ENCODE measurements at places on chromosomes 6 and 20. TPM values are rescaled to one million over a fixed set of nuclear protein-coding genes. Genes with fewer than 3 reads are reported as not detected.

The SPINT3 gene
- total RNA-seq = not detected

The BPIFB1 gene
- not detected for total RNA-seq

DNA sequence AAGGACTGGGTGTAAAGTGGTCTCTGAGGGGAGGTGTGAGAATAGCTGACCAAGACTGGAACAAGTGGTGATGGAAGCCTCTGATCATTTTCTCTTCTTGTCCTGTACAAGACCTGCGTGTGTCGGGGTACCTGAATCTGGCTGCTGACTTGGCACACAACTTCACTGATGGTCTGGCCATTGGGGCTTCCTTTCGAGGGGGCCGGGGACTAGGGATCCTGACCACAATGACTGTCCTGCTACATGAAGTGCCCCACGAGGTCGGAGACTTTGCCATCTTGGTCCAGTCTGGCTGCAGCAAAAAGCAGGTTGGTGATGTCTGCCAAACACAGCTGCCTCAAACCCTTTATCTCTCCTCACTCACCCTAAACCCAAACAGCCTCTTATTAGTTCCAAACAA is 1.7 kb upstream of the HSD17B8 start:
- DNase-seq = no peak

The DEFB132 gene
- total RNA-seq = not detected

- no peak for DNase-seq
These were observed 2.8 kb upstream of the MC3R start for GRCh38 chr20:56245761-56246160.

The TMC2 gene
- total RNA-seq = not detected

DNA sequence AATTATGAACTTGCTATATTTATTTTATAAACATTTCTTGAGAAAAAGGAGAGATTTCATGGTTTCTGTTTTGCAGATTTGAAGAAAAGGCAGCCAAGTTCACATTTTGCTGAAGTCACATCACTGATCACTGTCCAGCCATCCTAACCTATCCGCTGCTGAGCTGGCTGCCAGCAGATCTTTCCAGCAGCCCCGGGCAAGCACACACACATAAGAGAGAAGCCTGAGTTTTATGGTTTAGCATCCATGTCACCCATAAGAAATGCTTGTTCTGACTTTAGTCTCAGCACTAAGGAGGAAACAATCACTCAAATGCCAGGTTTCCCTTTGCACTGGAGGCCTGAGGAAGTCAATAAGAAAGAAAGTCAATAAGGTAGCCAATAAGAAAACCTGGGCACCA is 287.1 kb downstream of the SMOC2 start:
- DNase-seq = no peak

- no peak for DNase-seq
These were observed 48.8 kb upstream of the PRND start for GRCh38 chr20:4672948-4673347.

DNA sequence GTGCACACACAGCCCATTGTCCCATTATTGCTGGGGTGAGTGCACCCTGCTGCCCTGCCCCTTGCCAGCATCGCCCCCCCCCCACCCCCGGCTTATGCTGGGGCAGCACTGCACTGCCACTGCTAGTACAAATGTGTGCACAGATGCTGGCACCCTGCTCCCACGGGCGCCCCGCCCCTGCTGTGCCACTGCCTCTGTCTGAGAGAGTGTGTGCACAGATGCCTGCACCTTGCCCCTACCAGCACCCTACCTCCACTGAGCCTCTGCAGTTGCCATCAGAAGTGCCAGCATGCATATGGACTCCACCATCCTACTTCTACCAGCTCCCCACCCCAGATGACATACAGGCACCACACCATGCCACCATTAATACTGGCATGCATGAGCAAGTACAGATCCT is 454.6 kb upstream of the KHDRBS2 start:
- peak; percentile 75 for DNase-seq

GRCh38 chr20:34643928-34644327 is 33.0 kb downstream of the PIGU start:
- no peak for DNase-seq

The PKIB gene
- 2.5 TPM for total RNA-seq

GRCh38 chr20:1206366-1207148 is 3.3 kb downstream of the C20orf202 start:
- DNase-seq = no peak

GRCh38 chr6:147522597-147522996 is 14.1 kb downstream of the SAMD5 start:
- no peak for DNase-seq

- DNase-seq = no peak
These were observed 320.7 kb downstream of the RNF144B start for GRCh38 chr6:18707714-18708439.

DNA sequence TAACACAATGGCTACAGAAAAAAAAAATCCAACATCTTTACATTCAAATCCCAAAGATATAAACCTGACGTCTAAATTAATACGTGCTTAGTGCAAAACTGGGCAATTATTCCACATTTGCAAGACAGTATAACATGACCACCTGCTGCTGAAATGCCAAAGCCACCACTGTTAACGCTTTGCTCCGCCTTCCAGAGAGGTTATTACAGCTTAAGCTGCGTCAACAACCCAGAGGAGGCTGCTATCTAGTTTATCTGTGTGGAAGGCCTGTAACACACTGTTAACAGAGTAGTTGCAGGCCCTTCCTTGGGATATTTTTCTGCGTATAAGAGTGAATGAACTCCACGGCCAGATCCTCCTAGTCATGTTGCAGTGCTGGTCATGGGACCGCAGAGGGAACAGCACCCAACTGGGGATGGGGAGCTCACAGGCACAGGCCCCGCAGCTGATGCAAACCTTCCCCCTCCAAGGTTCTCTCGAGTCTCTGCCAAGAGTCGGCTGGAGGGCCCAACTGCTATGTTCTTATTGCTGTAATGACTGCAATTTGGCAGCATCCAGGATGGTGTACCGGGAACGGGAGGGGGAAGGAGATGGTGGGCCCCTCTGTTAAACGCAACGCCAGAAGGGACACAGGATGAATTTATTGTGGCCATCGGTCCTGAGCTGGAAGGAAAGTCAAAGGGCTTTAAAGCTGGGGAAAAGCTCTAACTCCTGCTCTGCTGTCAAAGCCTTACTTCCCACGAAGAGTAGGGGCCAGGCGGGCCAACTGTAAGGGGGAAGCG is 993 bp upstream of the NCOA7 start:
- DNase-seq = peak; percentile 77

- DNase-seq = no peak
These were observed 188.1 kb upstream of the CEP162 start for GRCh38 chr6:84415517-84415916.

DNA sequence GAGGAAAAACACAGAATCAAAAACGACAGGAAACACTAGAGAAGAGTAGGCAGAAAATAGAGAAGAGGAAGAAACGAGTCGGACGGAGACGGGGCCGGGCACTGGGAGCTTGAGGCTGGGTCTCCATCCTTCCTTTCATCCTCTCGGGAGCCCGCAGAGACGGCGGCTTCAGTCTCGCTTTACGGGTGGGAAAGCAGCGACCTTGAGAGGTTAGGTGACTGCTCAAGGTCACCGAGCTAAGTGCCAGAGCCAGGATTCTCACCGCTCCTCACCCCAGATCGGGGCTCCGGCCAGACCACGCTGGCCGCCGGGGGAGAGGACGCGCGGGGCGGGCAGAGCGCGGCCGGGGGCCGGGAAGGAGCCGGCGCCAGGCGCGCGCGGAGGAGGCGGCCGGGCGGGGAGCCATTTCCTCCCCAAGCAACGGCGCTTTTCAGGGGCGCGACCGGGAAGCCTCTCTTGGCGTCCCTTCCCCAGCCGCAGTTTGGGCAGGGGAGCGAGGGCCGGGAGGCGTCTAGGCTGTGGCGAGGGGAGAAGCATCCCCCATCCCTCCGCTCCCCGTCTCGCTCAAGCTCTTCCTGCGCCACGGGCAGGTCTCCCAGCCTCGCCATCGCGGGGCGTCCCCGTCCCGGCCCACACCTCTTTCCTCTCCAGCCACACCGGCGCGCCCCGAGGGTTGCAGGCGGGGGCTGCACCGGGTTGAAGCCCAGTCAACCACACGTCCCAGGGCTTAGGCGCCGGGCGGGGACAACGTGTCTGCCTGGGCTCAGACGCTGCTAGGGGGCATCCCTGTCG is 24.1 kb upstream of the MAP3K7 start:
- DNase-seq = peak; percentile 47

The CABLES2 gene
- 4.2 TPM for total RNA-seq

The ENPP4 gene
- total RNA-seq = 27.0 TPM

- DNase-seq = no peak
These were observed 186.5 kb downstream of the PDE7B start for GRCh38 chr6:136037876-136038460.

GRCh38 chr6:49550492-49551077 is at the start of gene C6orf141:
C6orf141 (plus strand) TSS chr6:49550668; CDS start chr6:49550793, 125 bp downstream.
- no peak for DNase-seq

DNA sequence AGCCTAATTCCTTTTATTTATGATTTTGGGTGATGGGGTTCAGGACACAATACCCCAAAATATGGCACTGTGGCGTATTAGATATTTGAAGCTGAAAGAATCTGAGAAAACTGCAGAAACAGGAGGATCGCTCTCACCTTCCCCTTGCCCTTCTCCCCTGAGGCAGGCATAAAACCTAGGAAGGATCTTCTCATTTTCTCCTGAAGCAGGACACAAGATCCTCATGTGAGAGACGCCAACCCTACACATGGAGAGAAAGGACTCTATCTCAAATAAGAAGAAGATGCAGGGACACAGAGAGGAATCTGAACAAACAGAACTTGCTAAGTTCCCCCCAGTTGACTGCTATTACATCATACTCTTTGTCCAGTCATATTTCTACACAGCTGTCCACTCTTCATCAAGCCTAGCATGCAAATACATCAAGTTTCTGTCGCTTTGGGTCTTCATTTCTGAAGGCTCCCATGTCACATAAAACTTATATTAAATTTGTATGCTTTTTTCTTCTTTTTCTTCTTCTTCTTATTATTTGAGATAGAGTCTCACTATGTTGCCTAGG is 109.0 kb downstream of the DTNBP1 start:
- DNase-seq = no peak

- no peak for DNase-seq
These were observed 402.9 kb upstream of the CITED2 start for GRCh38 chr6:139777202-139777970.

The TULP1 gene
- total RNA-seq = not detected

The BPIFB2 gene
- not detected for total RNA-seq

The FAM83C gene
- total RNA-seq = not detected

DNA sequence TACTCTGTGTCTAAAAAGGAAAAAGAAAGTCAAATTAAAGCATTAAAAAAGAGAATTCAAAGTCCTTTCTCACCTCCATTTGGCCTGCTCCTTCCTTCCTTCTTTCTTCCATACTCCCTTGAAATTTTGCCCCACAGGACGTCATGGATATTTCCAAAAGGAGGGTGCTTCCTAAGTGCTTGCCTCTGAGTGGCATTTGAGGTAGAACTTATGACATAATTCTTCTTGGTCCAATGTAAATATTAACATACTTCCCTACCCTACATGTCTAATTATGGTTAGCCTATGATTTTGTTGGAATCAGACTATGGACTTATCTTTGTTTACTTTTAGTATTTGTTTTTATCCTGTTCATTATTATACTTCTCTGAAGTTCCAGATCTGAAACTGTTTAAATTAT is 132.3 kb downstream of the PFDN4 start:
- no peak for DNase-seq

- DNase-seq = peak; percentile 90
These were observed 24.0 kb downstream of the FGD2 start for GRCh38 chr6:37029249-37029971.

The BANF2 gene
- not detected for total RNA-seq

- no peak for DNase-seq
These were observed 146.8 kb upstream of the UST start for GRCh38 chr6:148599967-148600426.

DNA sequence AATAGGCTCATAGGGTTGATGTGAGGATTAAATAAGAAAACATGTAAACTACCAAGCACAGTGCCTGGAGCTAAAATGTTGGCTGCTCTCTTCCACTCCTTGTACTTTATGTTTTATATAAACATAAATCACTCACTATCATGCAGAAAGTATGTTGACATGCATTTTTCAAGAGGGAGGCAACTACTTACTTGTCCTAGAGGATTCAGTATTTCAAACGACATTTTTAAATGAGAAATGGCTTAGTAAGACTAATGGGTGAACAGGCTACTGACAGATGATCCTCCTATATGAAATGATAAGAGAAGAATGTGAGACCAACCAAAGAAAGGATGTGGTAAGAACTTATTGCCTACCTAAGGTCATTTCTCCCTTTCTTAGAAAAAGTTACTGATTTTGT is 21.0 kb downstream of the LATS1 start:
- no peak for DNase-seq

All from aorta (tissue), 5 donors.